SJCRH30 (cell line): ENCODE measurements at places on chromosomes 4 and X. TPM values are rescaled to one million over a fixed set of nuclear protein-coding genes. Genes with fewer than 3 reads are reported as not detected.

DNA sequence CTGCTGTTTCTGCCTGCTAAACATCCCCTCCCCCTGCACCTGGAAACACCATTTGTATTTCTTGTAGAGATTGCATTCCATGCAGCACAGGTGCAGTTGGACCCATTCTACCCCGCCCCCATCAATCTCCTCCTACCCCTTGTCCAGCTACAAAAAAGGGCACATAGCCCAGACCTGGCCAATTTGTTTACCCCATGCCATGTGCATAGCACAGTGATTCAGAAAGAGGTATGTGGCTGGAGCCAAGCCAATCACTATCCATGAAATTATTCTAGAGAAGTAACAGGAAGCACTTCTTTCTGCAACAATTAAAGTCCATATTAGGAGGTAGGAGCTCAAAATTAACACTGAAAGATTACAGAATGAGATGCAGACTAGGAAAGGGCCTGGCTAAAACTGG is 20.2 kb upstream of the TMEM184C start:
- H3K36me3 ChIP-seq: no peaks in the 10 kb centered on the region
- H3K4me1 ChIP-seq: no peaks in the 10 kb centered on the region; the same call in 1 of the 2 replicates
- H3K4me3 ChIP-seq: no peak overlapping the region
- DNase-seq: peak; percentile 12
- H3K27ac ChIP-seq: no peak overlapping the region
- H3K27me3 ChIP-seq: no peaks in the 10 kb centered on the region

- no peaks in the 10 kb centered on the region for H3K27me3 ChIP-seq
- no peak overlapping the region for H3K27ac ChIP-seq
- no peaks in the 10 kb centered on the region for H3K4me1 ChIP-seq
- H3K4me3 ChIP-seq: no peak overlapping the region
- no peaks in the 10 kb centered on the region for H3K36me3 ChIP-seq
These were observed 9.6 kb downstream of the ADGRG4 start for GRCh38 chrX:136310411-136310810.

DNA sequence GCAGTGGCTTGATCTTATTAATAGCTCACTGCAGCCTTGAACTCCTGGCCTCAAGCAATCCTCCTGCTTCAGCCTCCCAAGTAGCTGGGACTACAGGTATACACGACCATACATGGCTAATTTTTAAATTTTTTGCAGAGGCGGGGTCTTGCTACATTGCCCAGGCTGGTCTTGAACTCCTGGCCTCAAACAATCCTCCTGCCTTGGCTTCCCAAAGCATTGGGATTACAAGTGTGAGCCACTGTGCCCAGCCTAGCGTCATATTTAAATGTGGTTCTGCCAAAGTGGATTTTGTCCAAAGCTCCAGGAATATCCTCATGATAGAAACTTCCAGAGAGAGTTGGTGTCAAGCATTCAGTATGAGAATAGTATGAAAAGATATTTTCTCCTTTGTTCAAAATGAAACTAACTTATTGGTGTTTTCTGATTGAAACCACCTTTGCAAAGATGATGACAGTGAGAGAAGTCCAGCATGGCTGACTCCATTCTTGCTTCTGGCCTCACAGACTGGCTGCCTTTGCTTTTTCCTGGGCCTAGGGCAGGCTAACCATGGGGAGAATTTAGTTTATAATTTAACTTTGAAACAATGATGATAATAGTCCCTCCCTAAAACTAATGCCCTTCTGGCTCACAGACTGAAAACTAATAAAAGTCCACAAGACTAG is 129.0 kb downstream of the C4orf51 start:
- H3K36me3 ChIP-seq: peaks cover 2% of the 10 kb centered on the region; the same call in 1 of the 2 replicates
- no peak overlapping the region for H3K4me3 ChIP-seq

DNA sequence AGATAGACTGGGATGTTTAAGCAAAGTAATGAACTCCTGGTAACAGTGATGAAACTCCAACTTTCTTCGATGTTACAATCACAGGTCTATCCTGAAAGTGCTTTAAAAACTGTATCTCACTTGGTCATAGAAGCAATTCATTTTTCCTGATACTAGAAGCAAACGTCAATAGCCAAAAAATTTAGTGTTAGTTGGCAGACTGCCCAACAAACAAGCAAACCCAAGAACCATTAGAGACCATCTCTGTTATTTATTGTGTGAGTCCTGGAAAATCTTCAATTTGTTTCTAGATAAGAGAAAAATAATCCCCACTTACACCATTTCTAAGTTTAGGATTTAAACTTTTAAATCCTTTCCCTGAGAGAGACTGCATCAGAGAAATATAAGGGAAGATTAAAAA is 553.9 kb downstream of the INPP4B start:
- no peak overlapping the region for H3K4me3 ChIP-seq
- H3K27me3 ChIP-seq: no peaks in the 10 kb centered on the region
- no peak for DNase-seq
- no peaks in the 10 kb centered on the region for H3K4me1 ChIP-seq
- H3K36me3 ChIP-seq: no peaks in the 10 kb centered on the region; the same call in 1 of the 2 replicates

- H3K27ac ChIP-seq: no peak overlapping the region
- H3K36me3 ChIP-seq: no peaks in the 10 kb centered on the region
These were observed 561.1 kb upstream of the SMIM31 start for GRCh38 chr4:164192844-164193243.

The DCLK2 gene
- 5.2 and 5.7 TPM in 2 replicates for total RNA-seq

The XAGE1B gene
- not detected in 2 replicates for total RNA-seq

- no peaks in the 10 kb centered on the region for H3K4me1 ChIP-seq
- no peak for DNase-seq
- no peak overlapping the region for H3K27ac ChIP-seq
- no peaks in the 10 kb centered on the region for H3K36me3 ChIP-seq
- H3K4me3 ChIP-seq: no peak overlapping the region
These were observed 25.3 kb upstream of the CLDN24 start for GRCh38 chr4:183347566-183347965.

The CFI gene
- total RNA-seq: 23.6 and 27.0 TPM in 2 replicates

The PABPC1L2A gene
- not detected in 2 replicates for total RNA-seq

DNA sequence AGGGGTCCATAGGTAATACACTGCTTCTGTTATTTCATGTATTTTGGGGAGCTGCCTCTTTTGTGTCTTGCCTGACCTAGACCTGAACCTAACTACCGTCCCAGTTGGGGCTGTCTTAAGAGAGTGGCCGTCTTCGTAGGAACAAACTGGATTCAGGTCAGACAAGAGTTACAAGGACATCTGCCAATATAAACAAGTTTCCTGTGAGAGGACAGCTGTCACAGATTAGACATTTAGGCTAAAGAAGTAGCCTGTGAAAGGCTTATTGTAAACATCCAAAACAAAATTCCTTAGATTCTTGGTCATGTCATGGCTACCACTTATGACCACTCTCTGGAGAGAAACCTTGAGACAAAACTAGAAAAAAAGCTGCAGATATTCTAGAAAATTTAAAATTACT is 797.6 kb upstream of the AADAT start:
- H3K27me3 ChIP-seq: no peaks in the 10 kb centered on the region
- peak; percentile 47 for DNase-seq
- peak overlapping the region; percentile 77 for H3K27ac ChIP-seq
- H3K4me3 ChIP-seq: peak overlapping the region; percentile 28; the same call in 1 of the 2 replicates
- peaks cover 19% of the 10 kb centered on the region for H3K4me1 ChIP-seq
- H3K36me3 ChIP-seq: no peaks in the 10 kb centered on the region

- no peaks in the 10 kb centered on the region for H3K4me1 ChIP-seq
- H3K27ac ChIP-seq: no peak overlapping the region
- no peak overlapping the region for H3K4me3 ChIP-seq
- no peaks in the 10 kb centered on the region for H3K27me3 ChIP-seq
- peak; percentile 35 for DNase-seq
These were observed 108.7 kb upstream of the PAK3 start for GRCh38 chrX:110987292-110987691.

The MAGEA2B gene
- 2.2 and 4.7 TPM in 2 replicates for total RNA-seq

The PF4V1 gene
- total RNA-seq: not detected in 2 replicates

DNA sequence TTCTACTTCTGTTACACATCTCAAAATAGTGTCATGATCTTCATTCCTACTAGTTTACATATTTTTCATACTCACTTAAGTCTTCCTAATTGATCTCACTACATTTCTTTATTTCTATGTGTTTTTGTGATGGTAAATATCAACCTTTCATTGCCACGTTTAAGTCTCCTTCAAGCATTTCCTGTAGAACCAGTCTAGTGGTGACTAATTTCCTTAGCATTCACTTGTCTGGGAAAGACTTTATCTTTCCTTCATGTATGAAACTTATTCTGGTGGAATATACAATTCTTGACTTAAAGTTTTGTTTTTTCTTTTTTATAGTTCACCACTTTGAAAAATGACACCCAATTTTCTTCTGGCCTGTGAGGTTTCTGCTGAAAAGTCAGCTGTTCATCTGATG is 181.4 kb upstream of the NEIL3 start:
- H3K4me1 ChIP-seq: no peaks in the 10 kb centered on the region
- no peaks in the 10 kb centered on the region for H3K36me3 ChIP-seq
- no peak overlapping the region for H3K4me3 ChIP-seq
- no peaks in the 10 kb centered on the region for H3K27me3 ChIP-seq

GRCh38 chr4:147117431-147117830 is 171.8 kb upstream of the TTC29 start:
- H3K4me3 ChIP-seq: no peak overlapping the region
- no peaks in the 10 kb centered on the region for H3K4me1 ChIP-seq
- DNase-seq: no peak
- H3K36me3 ChIP-seq: no peaks in the 10 kb centered on the region
- no peak overlapping the region for H3K27ac ChIP-seq

DNA sequence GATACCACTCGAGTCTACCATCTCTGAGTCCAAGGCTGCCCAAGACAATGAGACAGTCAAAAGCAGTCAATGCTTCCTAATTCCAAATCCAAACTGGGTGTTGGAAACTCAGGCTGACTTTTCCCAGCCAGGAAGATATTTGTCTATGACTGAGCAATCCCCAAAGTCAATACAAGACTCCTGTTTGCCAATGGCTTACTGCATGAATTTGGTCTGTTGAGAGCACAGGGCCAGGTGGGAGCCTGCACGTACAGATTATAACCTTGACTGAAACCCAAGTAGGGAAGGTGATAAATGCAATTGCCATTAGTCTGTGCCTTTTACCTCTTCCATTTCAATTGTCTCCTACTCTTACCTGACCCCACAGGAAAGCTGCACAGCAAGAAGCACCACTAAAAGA is 72.6 kb upstream of the PPARGC1A start:
- no peaks in the 10 kb centered on the region for H3K4me1 ChIP-seq
- H3K27ac ChIP-seq: no peak overlapping the region
- no peak overlapping the region for H3K4me3 ChIP-seq
- DNase-seq: no peak
- H3K27me3 ChIP-seq: no peaks in the 10 kb centered on the region
- no peaks in the 10 kb centered on the region for H3K36me3 ChIP-seq

GRCh38 chr4:41214136-41214824 is at the start of gene APBB2:
Gene APBB2, minus strand, starts transcription at chr4:41214542. Its CDS starts 181,288 bp downstream, at chr4:41033254.
- H3K36me3 ChIP-seq: no peaks in the 10 kb centered on the region; the same call in 1 of the 2 replicates
- peak within 1 kb of the TSS; percentile 72 for H3K4me3 ChIP-seq

DNA sequence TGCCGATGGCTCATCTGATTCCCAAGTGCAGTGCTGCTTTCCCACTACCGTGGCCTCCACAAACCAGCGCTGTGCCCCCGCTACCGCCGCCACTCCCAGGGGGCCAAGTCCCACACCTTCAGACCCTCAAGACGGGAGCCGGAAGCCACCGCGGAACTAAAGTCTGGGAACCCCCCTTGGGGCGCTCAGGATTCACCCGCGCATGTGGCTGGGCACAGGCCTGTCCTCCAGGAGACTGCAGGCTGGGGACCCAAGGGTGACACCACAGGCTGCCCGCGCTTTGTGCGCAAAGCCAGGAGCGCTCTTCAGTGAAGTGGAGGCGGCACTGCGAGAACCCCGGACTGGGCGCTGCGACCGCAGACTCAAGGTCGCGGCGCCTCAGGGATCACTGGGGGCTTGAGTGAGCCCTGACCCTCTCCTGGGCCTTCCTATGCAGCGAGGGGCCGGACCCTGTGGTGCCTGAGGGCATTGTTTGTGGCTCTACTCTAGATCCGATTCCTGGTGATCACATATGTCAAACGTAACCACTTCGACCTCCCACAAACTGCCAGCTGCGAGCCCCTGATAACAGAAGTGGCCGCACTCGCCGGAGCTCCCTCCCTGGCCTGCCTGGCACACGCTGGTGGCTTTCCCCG is 20.4 kb upstream of the TBC1D14 start:
- H3K4me3 ChIP-seq: no peak overlapping the region
- no peaks in the 10 kb centered on the region for H3K36me3 ChIP-seq
- H3K4me1 ChIP-seq: peaks cover 3% of the 10 kb centered on the region; the same call in 1 of the 2 replicates
- DNase-seq: no peak
- no peak overlapping the region for H3K27ac ChIP-seq

DNA sequence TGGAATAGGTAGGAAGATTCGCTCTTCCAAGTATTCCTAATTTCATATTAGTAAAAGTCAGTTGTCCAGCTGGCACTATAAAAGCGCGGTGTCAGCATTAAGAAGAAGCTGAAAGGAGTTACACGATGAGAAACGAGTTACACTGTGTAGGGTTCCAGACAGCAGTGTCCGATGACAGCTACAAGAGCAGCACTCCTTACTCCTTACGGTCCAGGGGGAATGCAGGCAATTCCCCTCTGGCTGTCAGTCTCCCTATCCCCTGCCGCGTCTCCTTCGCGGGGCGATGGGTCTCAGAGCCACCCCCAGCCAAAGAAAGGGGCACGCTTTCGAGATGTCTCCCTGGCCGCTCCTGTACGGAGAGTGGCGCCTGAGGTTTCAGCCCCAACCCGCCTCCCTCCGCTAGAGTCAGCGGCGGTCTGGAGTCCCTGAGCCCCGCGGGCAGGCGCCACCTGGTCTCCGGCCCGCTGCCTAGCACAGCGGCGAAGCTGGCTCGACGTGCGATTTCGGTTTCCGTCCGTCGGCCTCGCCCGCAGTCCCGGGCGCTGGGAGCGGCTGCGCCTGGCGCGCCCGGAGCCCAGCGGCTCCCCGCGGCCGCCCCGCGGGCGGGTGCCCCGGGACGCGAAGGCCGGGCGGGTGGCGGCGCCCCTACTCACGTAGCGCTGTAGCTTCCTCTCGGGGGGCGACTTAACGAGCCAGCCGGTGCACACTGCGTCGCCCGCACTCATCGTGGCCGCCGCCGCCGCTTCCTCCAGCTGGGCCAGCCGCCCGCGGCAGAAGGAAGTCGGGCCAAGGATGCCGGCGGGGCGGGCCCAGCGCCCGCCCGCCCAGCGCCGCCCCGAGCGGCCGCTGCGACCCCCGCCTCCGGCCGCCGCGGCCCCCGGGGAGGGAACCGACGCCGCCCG is at the start of gene GAB3:
GAB3 (minus strand) TSS at position 777 of the 902 bp plus-strand sequence; CDS start at position 725, 52 bp downstream.
- H3K4me3 ChIP-seq: no peak within 1 kb of the TSS
- H3K4me1 ChIP-seq: no peaks in the 10 kb centered on the region
- no peak for DNase-seq
- no peaks in the 10 kb centered on the region for H3K36me3 ChIP-seq

- no peak for DNase-seq
- no peaks in the 10 kb centered on the region for H3K27me3 ChIP-seq
- no peak overlapping the region for H3K27ac ChIP-seq
These were observed 88.0 kb downstream of the RAB28 start for GRCh38 chr4:13396161-13396560.

The MTMR8 gene
- total RNA-seq: not detected in 2 replicates

- H3K27ac ChIP-seq: no peak overlapping the region
- H3K27me3 ChIP-seq: no peaks in the 10 kb centered on the region
- peaks cover 7% of the 10 kb centered on the region for H3K36me3 ChIP-seq
- no peaks in the 10 kb centered on the region for H3K4me1 ChIP-seq
These were observed 218.0 kb upstream of the AGTR2 start for GRCh38 chrX:115952417-115953092.
